AML-193 (cell line): ENCODE measurements at places on chromosomes 1 and 21.

GRCh38 chr1:10065344-10065685, 32.6 kb downstream of the UBE4B start:
- DNase-seq, result no peak

DNA sequence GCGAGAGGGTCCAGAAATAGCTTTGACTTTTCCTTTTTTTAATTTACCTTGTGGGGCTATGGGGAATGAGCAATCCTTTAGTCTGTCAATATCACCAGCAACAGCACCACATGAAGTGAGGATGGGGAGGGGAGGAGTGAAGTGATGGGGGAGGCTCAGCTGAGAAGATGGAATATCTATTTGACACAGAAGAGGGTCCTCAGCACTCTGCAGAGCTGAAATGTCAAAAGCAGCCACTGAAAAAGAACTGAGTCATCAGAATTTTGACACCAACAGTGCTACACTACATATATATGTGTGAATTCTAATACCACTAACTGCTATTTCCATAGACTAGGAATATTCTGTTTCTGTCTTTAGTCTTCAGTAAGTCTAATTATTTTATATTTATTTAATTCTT, 427.0 kb upstream of the PBX1 start:
- DNase-seq, result no peak

DNA sequence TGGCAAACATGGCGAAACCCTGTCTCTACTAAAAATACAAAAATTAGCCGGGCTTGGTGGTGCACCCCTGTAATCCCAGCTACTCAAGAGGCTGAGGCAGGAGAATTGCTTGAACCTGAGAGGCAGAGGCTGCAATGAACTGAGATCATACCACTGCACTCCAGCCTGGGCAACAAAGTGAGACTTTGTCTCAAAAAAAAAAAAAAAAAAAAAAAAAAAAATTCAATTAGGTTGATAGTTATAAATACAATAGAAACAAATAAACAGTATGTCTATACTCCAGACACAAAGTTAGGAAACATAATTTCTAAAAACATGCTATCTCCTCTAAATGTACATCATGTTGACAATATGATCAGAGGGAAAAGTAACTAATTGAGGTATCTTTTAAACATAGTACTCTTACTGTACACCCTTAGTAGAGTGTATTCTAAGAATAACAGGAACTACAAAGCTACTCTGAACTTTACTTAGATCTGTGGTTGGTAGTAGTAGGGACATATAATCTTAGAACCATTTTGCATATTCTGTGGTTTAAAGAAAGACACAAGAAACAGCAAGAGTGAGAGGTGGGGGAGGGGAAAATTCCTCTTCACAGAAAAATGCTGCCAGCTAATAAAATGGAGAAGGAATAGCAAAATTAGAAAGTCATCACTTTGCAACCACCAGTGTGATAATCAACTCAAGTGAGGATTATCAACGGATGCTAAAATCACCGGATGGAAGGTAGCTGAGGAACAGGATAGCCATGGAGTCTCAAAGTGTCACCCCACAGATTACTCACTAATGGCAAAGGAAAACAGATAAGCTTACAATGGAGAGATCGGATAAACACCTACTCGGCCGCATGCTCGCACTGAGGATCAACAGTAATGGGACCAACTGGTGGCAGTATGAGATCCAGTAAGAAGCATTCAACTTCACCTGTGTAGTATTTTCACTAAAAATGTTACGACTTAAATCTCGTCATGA, 35.0 kb downstream of the MTOR start:
- no peak for DNase-seq

DNA sequence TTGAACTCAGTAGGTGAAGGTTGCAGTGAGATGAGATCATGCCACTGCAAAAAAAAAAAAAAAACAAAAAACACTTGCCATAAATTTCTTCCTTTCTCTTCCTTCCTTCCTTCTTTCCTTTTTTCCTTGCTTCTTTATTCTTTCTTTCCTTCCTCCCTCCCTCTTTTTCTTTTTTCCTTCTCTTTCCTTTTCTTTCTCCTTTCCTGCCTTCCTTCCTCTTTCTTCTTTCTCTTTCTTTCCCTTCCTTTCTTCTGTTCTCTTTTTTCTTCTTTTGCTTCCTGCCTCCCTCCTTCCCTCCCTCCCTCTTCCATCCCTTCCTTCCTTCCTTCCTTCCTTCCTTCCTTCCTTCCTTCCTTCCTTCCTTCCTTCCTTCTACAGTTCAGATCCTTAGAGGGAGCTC, 71.2 kb downstream of the LYPLAL1 start:
- no peak for DNase-seq

DNA sequence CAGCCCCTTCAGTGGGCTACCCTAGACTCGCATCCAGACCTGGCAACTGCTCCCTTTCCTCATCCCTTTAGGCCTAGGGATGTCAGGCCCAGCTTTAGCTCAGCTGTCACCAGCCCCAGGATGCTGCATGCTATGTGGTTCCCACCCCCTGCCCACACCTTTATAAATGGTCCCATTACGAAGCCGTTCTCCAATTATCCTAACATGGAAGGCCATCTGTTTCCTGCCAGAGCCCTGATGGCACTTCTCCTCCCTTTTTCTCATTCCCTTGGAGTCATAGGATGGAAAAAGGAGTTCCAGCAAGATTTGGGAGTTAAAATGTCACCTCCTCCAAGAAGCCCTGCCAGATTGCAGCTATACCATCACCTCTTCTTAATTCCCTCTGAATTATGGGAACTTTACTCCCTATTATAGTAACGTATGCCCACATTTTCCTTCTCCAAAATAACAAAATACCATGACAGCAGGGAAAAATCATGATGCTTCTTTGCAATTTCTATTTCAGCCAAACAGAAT, 205.0 kb upstream of the GRIK3 start:
- DNase-seq, result no peak

DNA sequence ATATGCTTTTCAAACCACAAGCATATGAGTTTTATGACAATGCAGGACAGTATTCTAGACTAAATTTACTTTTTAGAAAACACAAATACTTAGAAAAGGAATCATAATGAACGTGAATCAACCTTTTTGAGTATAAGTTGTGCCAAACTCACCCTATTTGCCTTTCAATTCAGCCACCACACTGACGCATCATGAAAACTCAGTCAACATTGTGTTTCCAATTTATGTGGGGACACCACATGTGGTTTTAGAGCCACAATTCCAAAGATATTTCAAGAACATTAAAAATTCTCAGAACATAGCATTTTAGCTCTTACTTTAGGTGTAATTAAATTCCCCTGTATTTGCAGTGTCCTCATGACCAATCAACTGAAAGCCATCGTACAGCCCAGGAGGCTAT, 118.8 kb downstream of the PTBP2 start:
- DNase-seq, result no peak

- no peak for DNase-seq
These were observed 101.6 kb upstream of the PALMD start for GRCh38 chr1:99544328-99544727.
